Sigmoid colon (tissue), 7 donors: ENCODE measurements at places on chromosomes 2 and 18. TPM values are rescaled to one million over a fixed set of nuclear protein-coding genes. Genes with fewer than 3 reads are reported as not detected.

- H3K4me1 ChIP-seq: peaks cover 8% of the 10 kb centered on the region
- no peaks in the 10 kb centered on the region for H3K36me3 ChIP-seq
- no peaks in the 10 kb centered on the region for H3K27me3 ChIP-seq
- H3K4me3 ChIP-seq: no peak overlapping the region
- H3K27ac ChIP-seq: no peak overlapping the region
These were observed 31.6 kb upstream of the FZD5 start for GRCh38 chr2:207801259-207801658.

DNA sequence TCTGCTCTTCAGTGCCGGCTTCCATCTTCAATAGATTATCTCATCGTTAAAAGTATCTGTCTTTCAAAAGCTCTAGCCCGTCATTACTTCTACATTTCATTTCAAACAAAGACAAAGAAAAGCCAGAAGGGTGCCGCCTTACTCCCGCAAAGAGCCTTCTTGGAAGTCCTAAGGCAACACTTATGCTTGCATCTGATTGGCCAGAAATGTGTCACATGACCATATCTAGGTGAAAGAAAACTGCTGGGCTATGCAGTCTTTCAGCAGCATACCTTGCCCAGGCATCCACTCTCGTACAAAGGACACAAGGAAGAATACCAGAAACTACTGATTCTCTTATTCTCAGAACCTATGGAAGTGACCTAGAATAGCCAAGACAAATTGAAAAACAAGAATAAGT, 217.1 kb upstream of the SLC35G4 start:
- no peaks in the 10 kb centered on the region for H3K4me1 ChIP-seq
- no peaks in the 10 kb centered on the region for H3K36me3 ChIP-seq
- no peak for DNase-seq
- H3K4me3 ChIP-seq: no peak overlapping the region
- no peak overlapping the region for H3K27ac ChIP-seq

- DNase-seq: no peak
- no peaks in the 10 kb centered on the region for H3K27me3 ChIP-seq
- no peaks in the 10 kb centered on the region for H3K36me3 ChIP-seq
These were observed 70.6 kb upstream of the LINC00305 start for GRCh38 chr18:64219517-64219916.

CAVIN2 gene
- total RNA-seq: 189 TPM
